ENCODE measurements at places on chromosomes 12 and 14.
A peak's percentile ranks its signal among the peaks of the same experiment; 100 is the strongest.

- peaks cover 8% of the 10 kb centered on the region for H3K4me1 ChIP-seq
- no peaks in the 10 kb centered on the region for H3K27me3 ChIP-seq
- peak; percentile 32 for DNase-seq
- peaks cover 4% of the 10 kb centered on the region for H3K36me3 ChIP-seq
- H3K4me3 ChIP-seq = no peak overlapping the region
- no peak overlapping the region for H3K27ac ChIP-seq
Measured at GRCh38 chr14:88521818-88522217, 33.0 kb downstream of the PTPN21 start.

- no peak overlapping the region for H3K27ac ChIP-seq
- peak; percentile 34 for DNase-seq
- H3K4me1 ChIP-seq = no peaks in the 10 kb centered on the region
- H3K27me3 ChIP-seq = no peaks in the 10 kb centered on the region
- H3K4me3 ChIP-seq = no peak overlapping the region
Measured at GRCh38 chr14:42224053-42224888, 617.6 kb downstream of the LRFN5 start.

- H3K4me1 ChIP-seq = peaks cover 6% of the 10 kb centered on the region
- no peaks in the 10 kb centered on the region for H3K27me3 ChIP-seq
- H3K4me3 ChIP-seq = no peak overlapping the region
- DNase-seq = no peak
- H3K27ac ChIP-seq = no peak overlapping the region
Measured at GRCh38 chr14:21440859-21441258, 15.1 kb downstream of the CHD8 start.

GRCh38 chr14:104594310-104595046 lies 10.1 kb downstream of the TMEM179 start:
- no peaks in the 10 kb centered on the region for H3K36me3 ChIP-seq
- H3K4me3 ChIP-seq = no peak overlapping the region
- no peak for DNase-seq
- no peaks in the 10 kb centered on the region for H3K4me1 ChIP-seq
- no peaks in the 10 kb centered on the region for H3K27me3 ChIP-seq

- no peaks in the 10 kb centered on the region for H3K36me3 ChIP-seq
- no peaks in the 10 kb centered on the region for H3K27me3 ChIP-seq
- H3K4me1 ChIP-seq = no peaks in the 10 kb centered on the region
- no peak overlapping the region for H3K27ac ChIP-seq
Measured at GRCh38 chr14:43003845-43004244, 1397.2 kb downstream of the LRFN5 start.

DNA sequence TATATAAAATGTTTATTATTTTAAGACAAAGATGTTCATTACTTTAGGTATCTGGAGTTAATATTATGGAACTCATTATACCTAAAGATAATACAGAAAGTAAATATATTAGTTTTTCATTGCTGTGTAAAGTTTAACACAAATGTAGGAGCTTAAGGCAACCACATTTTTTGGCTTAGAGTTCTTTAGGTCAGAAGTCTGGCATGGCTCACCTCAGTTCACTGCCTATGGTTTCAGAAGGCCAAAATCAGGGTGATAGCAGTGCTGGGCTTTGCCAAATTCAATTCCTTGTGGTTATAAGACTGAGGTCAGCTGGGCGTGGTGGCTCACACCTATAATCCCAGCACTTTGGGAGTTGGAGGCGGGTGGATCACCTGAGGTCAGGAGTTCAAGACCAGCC lies 35.5 kb upstream of the PRPF39 start:
- H3K4me1 ChIP-seq = no peaks in the 10 kb centered on the region
- no peak overlapping the region for H3K4me3 ChIP-seq
- no peak for DNase-seq
- H3K27ac ChIP-seq = no peak overlapping the region
- peaks cover 12% of the 10 kb centered on the region for H3K36me3 ChIP-seq
- no peaks in the 10 kb centered on the region for H3K27me3 ChIP-seq

- no peaks in the 10 kb centered on the region for H3K27me3 ChIP-seq
- H3K36me3 ChIP-seq = no peaks in the 10 kb centered on the region
- H3K4me3 ChIP-seq = no peak overlapping the region
- H3K27ac ChIP-seq = no peak overlapping the region
- no peaks in the 10 kb centered on the region for H3K4me1 ChIP-seq
- no peak for DNase-seq
Measured at GRCh38 chr14:31613188-31613587, 52.0 kb downstream of the NUBPL start.
